HCT116 (cell line): ENCODE measurements at places on chromosomes 11 and 22.

- DNase-seq, result no peak
Measured at GRCh38 chr22:19130959-19131684, at the start of gene TSSK2. Gene TSSK2 (plus strand): TSS chr22:19131308. CDS start chr22:19131400, 92 bp downstream.

DNA sequence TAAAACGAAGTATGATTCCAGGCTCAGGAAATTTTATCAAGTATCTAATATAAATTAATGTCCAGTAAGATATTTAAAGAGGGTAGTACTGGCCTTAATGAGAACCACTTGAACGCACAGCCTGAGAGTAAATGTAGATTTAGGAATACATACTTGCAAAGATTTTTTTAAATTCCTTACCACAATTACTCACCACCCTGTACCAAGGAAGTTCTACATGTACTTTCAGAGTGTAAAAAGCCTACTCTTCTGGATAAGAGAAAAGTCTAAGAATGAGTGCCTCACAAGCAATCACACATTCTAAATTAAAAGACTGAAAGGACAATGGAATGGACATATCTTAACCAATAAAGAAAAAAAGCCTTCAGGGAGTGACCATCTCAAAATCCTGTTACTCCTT is 697.4 kb downstream of the DLG2 start:
- no peak for DNase-seq

DNA sequence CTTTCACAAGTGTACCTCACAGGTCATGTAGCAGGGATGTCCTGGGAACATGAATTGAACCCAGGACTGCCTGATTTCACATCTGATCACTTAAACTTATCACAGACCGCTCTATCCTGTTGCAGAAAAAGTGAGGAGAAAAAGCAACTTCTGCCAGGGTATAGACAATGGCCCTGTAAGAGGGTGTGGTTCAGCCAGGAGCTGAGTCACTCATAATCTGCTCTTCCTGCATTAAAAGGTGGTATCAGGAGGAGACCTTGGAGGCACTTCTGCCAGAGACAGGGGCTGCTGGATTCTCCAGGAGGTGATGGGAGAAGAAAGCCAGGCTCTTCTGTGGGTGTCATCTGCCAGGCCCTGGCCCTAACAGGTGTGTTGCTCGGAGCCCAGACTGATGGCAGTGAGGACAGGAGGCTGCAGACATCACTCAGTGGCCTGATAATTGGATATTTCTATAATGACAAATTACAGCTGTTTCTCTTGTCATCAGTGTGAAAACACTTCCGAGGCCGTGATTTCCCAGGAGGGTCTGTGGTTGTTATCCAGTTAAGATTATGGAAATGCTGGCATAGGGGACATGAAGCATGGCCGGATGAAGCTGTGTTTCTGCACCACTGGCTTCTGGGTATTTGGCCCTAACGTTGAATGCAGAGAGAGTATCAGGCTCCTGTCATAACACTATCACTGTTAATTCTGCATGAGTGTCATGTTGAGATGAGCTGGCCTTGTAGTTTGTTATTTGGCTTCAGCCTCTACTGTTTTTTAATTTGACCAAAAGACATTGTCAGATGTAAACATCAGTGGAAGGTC is 125.1 kb upstream of the ZBED5 start:
- peak; percentile 4 for DNase-seq

GRCh38 chr11:111429066-111429506 is 50.0 kb upstream of the POU2AF1 start:
- peak; percentile 39 for DNase-seq

DNA sequence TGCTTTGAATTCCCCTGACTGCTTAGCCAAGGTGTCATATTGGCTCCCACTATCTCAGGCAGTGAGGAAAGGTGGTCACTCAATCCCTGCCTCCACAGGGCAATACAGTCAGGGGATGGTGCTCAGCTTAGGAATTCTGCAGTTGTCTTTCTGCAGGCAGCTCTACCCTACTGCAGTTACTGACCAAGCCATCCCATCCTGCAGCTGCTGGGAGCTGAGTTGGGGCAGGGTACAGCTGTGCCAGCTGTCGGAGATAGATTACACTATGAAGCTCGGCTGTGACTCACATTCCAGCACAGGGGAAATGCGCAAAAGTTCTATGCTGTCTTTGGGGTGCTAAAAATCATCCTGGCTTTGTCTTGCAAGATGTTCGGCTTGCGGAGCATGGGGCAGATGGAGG is 4.4 kb upstream of the DAGLA start:
- no peak for DNase-seq
